Kidney (tissue), 22 donors: ENCODE measurements at places on chromosomes 4 and X. TPM values are rescaled to one million over a fixed set of nuclear protein-coding genes. Genes with fewer than 3 reads are reported as not detected.
A peak's percentile ranks its signal among the peaks of the same experiment; 100 is the strongest.

THOC2 gene
- total RNA-seq: 66.6 TPM

MAGEA4 gene
- total RNA-seq: not detected

CXCL11 gene
- not detected for total RNA-seq

ZXDA gene
- 7.7 TPM for total RNA-seq

FNIP2 gene
- 65.1 TPM for total RNA-seq

CFP gene
- total RNA-seq: 8.3 TPM

GRCh38 chr4:82542642-82543041 is 19.1 kb downstream of the TMEM150C start:
- no peaks in the 10 kb centered on the region for H3K4me1 ChIP-seq
- H3K36me3 ChIP-seq: no peaks in the 10 kb centered on the region
- H3K4me3 ChIP-seq: no peak overlapping the region

GRCh38 chrX:26597981-26598380 is 382.0 kb downstream of the MAGEB5 start:
- no peaks in the 10 kb centered on the region for H3K36me3 ChIP-seq
- DNase-seq: no peak
- H3K4me3 ChIP-seq: no peak overlapping the region

GRCh38 chrX:7146703-7147412 is 654 bp upstream of the STS start:
- peak overlapping the region; percentile 28 for H3K27ac ChIP-seq
- H3K4me3 ChIP-seq: peak overlapping the region; percentile 68
- no peaks in the 10 kb centered on the region for H3K27me3 ChIP-seq
- peak; percentile 17 for DNase-seq
- H3K4me1 ChIP-seq: peaks cover 3% of the 10 kb centered on the region

DNA sequence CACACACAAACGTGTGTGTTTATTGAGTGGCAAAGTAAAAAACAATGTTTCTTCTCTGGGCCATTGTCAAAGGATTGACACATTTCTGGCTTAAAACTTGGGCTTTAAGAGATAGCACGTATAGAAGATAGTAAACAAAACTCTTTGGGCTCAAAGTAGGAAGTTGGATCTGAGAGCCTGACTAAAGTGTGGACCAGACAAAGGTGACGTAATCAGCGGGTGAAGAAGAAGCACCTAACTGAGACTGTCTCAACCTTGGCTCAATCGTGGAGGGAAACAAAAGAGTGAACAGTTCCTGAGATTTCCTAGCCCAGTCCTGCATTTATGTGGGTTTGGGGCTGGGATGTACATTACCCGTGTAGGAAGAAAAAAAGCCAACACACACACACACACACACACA is 13.7 kb downstream of the PFKFB1 start:
- H3K27me3 ChIP-seq: no peaks in the 10 kb centered on the region
- DNase-seq: no peak
- no peak overlapping the region for H3K27ac ChIP-seq
- no peak overlapping the region for H3K4me3 ChIP-seq
- no peaks in the 10 kb centered on the region for H3K36me3 ChIP-seq

GRCh38 chrX:27680726-27681125 is 90.6 kb downstream of the DCAF8L2 start:
- H3K27me3 ChIP-seq: no peaks in the 10 kb centered on the region
- no peak for DNase-seq
- no peak overlapping the region for H3K27ac ChIP-seq
- no peak overlapping the region for H3K4me3 ChIP-seq

GRCh38 chrX:121781991-121782390 is 734.6 kb downstream of the GLUD2 start:
- H3K4me1 ChIP-seq: no peaks in the 10 kb centered on the region
- DNase-seq: no peak
- H3K36me3 ChIP-seq: no peaks in the 10 kb centered on the region
- H3K4me3 ChIP-seq: no peak overlapping the region
- H3K27me3 ChIP-seq: no peaks in the 10 kb centered on the region
